Esophagus squamous epithelium (tissue), 5 donors: ENCODE measurements at places on chromosomes 12 and 14.
A peak's percentile ranks its signal among the peaks of the same experiment; 100 is the strongest.

DNA sequence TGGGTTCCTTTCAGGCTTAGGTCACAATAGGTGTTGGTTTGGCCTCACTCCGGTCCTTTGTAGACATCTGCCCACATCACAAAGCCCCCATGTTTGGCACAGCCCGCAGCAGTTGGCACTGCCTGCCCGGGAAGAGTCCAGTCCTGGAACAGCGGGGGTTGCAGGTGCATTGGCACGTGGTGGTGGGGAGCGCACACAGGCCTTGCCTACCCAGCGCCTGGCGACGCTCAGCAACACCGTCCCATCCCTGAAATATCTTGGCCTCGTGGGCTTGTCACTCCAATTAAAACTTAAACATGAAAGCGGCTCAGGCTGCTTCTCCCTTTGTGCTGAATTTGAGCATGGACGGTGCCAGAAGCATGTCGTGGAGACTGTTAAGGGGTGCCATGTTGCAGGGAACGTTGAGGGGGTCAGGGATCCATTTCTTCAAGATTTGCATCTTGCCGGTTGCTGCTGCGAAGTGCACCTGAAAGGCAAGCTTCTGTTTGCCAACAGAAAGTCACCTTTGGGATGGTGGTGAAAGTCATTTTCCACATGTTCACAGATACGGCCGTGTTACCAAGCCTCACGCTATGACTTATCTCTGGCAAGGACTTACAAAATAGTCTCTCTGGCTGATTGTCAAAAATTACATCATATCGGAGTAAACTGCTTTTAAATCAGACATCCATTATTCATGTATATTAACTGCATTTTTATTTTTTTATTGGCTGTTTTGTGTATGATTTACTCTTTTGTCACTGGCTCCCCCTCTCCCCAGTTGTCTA, 91.5 kb downstream of the FBXW8 start:
- H3K27me3 ChIP-seq, result no peaks in the 10 kb centered on the region
- no peak overlapping the region for H3K4me3 ChIP-seq
- no peak overlapping the region for H3K27ac ChIP-seq
- DNase-seq, result no peak
- peaks cover 59% of the 10 kb centered on the region for H3K36me3 ChIP-seq

DNA sequence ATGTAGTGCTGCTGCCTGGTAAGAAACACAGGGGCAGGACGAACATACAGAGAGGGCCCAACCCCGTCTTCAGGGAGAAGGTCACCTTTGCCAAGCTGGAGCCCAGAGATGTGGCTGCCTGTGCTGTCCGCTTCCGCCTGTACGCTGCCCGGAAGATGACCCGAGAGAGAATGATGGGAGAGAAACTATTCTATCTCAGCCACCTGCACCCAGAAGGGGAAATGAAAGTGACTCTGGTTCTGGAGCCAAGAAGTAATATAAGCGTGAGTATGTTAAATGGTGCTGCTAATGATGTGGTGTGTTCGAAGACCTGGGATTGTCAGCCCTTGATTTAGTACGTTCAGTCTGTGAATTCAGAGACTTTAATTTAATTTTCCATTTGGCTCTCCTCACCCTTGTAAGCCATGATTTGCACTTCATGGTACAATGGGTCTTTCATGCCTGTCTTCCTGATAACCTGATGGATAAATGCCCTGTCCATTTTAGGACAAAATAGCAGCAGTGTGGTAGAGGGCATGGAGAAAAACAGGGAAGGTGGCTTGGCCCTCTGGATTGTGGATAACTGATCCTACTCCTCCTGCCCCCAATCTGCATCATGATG, 318.9 kb downstream of the SNAPC1 start:
- no peaks in the 10 kb centered on the region for H3K27me3 ChIP-seq
- no peak overlapping the region for H3K27ac ChIP-seq
- no peaks in the 10 kb centered on the region for H3K4me1 ChIP-seq
- H3K36me3 ChIP-seq, result no peaks in the 10 kb centered on the region
- H3K4me3 ChIP-seq, result no peak overlapping the region

- peaks cover 11% of the 10 kb centered on the region for H3K27me3 ChIP-seq
- H3K27ac ChIP-seq, result no peak overlapping the region
- H3K36me3 ChIP-seq, result no peaks in the 10 kb centered on the region
- no peak for DNase-seq
These were observed 325.0 kb upstream of the TBX3 start for GRCh38 chr12:115008929-115009328.

GRCh38 chr12:72832024-72832423, 559.9 kb downstream of the TRHDE start:
- DNase-seq, result no peak
- no peak overlapping the region for H3K27ac ChIP-seq
- no peaks in the 10 kb centered on the region for H3K4me1 ChIP-seq
- H3K4me3 ChIP-seq, result no peak overlapping the region
- H3K36me3 ChIP-seq, result no peaks in the 10 kb centered on the region

GRCh38 chr12:132602572-132603239, 7.7 kb downstream of the LRCOL1 start:
- no peak for DNase-seq
- peak overlapping the region; percentile 42 for H3K4me3 ChIP-seq
- H3K27ac ChIP-seq, result peak overlapping the region; percentile 82

GRCh38 chr12:107467716-107468115, 217.9 kb upstream of the PWP1 start:
- DNase-seq, result no peak
- no peaks in the 10 kb centered on the region for H3K27me3 ChIP-seq
- no peak overlapping the region for H3K27ac ChIP-seq

GRCh38 chr12:6178981-6179761, 21.0 kb upstream of the CD9 start:
- H3K36me3 ChIP-seq, result no peaks in the 10 kb centered on the region
- H3K27ac ChIP-seq, result peak overlapping the region; percentile 90
- H3K4me1 ChIP-seq, result peaks cover 49% of the 10 kb centered on the region

- H3K27ac ChIP-seq, result no peak overlapping the region
- no peaks in the 10 kb centered on the region for H3K27me3 ChIP-seq
- no peak for DNase-seq
These were observed 92.8 kb upstream of the TMCC3 start for GRCh38 chr12:94743174-94743573.

GRCh38 chr12:44159862-44160261, 324.0 kb downstream of the TMEM117 start:
- H3K27ac ChIP-seq, result no peak overlapping the region
- H3K36me3 ChIP-seq, result no peaks in the 10 kb centered on the region
- H3K4me3 ChIP-seq, result no peak overlapping the region
- H3K27me3 ChIP-seq, result no peaks in the 10 kb centered on the region
- no peak for DNase-seq

DNA sequence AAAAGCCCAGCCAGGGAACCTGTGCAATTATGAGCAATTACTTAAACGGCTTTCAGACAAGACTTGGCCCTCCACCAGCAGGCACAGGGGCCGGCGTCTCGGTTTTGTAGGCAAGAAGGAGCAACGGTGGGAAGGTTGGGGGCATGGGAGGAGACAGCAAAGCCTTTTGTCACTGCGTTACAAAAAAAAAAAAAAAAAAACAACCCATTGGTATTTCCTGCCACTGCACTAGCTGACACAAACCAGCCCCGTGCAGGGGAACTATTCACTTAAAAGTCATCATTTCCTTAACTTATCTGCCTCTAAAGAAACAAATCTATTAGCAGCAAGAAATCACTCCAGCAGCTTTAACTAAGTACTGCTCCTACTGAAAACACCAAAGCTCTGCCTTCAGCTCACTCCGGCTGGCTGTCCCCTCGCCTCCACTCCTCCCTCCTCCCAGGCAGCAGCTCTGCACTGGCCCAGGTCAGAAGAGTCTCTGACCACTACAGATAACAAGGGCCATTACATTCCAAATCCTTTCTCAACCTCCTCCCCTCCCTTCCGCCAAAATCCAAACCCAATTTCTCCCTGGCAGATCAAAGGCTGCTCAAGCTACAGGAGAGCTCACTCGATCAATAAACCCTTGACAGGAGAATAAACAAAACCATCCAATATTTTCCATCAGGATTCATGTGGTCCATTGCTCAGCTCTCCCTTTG, 105.2 kb upstream of the CDKN3 start:
- H3K36me3 ChIP-seq, result no peaks in the 10 kb centered on the region
- no peak overlapping the region for H3K4me3 ChIP-seq
- H3K4me1 ChIP-seq, result no peaks in the 10 kb centered on the region
- H3K27ac ChIP-seq, result no peak overlapping the region
- H3K27me3 ChIP-seq, result no peaks in the 10 kb centered on the region

GRCh38 chr12:29638528-29638927, 141.0 kb upstream of the OVCH1 start:
- no peak overlapping the region for H3K4me3 ChIP-seq
- no peak for DNase-seq
- H3K4me1 ChIP-seq, result peaks cover 11% of the 10 kb centered on the region
- H3K27me3 ChIP-seq, result no peaks in the 10 kb centered on the region
- no peaks in the 10 kb centered on the region for H3K36me3 ChIP-seq

DNA sequence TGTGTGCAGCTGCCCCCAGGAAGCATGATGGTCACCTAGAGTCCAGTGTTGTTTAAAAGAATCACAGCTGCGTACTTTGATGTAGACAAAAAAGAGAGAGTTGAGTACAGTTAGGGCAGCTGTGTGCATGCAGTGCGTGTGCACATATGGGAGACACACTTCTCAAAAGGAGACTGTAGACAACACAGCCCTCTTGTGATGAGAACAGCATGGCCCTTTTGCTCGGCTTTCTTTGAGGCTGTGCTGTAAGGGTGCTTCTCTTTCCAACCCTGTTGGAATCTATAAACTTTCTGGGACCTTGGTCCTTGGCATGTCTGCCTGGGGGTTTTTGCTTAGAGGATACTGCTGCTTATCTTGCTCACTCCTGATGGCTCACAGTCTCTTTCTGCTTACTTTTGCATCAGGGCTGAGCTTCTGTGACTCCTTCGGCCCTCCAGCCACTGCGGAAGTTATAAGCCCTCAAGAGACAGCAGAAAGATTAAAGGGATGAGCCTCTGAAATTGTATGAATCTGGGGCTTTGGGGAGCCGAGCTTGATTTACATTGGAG, 102.9 kb downstream of the DYRK2 start:
- no peak for DNase-seq
- no peaks in the 10 kb centered on the region for H3K4me1 ChIP-seq
- no peak overlapping the region for H3K4me3 ChIP-seq
- no peak overlapping the region for H3K27ac ChIP-seq

- H3K4me1 ChIP-seq, result no peaks in the 10 kb centered on the region
- no peaks in the 10 kb centered on the region for H3K27me3 ChIP-seq
- H3K36me3 ChIP-seq, result peaks cover 4% of the 10 kb centered on the region
- H3K4me3 ChIP-seq, result no peak overlapping the region
These were observed 37.1 kb downstream of the CHGA start for GRCh38 chr14:92959761-92960680.

DNA sequence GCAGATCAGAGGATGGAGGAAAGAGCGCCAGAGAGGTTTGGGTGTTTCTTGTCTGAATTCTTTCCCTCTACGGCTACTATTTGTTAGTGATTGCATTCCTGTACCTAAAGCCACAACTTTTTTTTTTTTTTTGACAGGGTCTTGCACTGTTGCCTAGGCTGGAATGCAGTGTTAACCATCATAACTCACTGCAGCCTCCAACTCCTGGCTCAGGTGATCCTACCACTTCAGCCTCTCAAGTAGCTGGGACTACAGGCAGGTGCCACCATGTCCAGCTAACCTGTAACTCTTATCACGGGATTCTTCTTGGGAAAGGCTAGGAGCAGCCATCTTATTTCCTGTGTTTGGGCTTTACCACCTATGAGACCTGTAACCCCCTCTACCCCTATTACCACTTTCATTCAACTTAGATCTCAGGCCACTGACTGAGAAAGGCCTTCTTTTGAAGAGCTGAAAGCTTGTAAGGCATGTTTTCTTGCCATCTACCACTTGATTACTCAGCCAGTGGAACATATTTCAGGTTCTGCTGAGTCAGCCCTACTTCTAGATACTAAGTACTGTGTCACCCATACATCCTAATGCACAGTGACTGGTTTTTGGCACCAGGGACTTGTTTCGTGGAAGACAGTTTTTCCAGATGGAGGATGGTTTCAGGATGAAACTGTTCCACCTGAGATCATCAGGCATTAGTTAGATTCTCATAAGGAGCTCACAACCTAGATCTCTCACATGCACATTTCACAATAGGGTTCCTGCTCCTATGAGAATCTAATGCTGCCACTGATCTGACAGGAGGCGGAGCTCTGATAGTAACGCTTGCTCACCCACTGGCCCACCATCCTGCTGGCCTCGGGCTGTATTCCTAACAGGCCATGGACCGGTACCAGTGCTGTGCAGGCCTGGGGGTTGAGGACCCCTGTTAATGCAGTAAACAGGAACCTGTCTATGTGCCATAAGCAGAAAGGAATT, 6.9 kb downstream of the VEZT start:
- peaks cover 14% of the 10 kb centered on the region for H3K4me1 ChIP-seq
- no peak overlapping the region for H3K4me3 ChIP-seq
- H3K27me3 ChIP-seq, result no peaks in the 10 kb centered on the region

- no peaks in the 10 kb centered on the region for H3K27me3 ChIP-seq
- no peak for DNase-seq
- H3K4me3 ChIP-seq, result no peak overlapping the region
- no peaks in the 10 kb centered on the region for H3K36me3 ChIP-seq
These were observed 216.7 kb downstream of the MED13L start for GRCh38 chr12:116060764-116061163.

- no peaks in the 10 kb centered on the region for H3K27me3 ChIP-seq
- no peak overlapping the region for H3K27ac ChIP-seq
- no peak overlapping the region for H3K4me3 ChIP-seq
- DNase-seq, result no peak
- H3K4me1 ChIP-seq, result no peaks in the 10 kb centered on the region
These were observed 173.8 kb upstream of the CNOT2 start for GRCh38 chr12:70069221-70070105.

GRCh38 chr12:56338308-56339157, at the start of gene IL23A:
TSS of gene IL23A (plus strand) at chr12:56338884. CDS start at chr12:56339045, 161 bp downstream.
- no peak within 1 kb of the TSS for H3K4me3 ChIP-seq
- H3K27ac ChIP-seq, result peak within 1 kb of the TSS; percentile 49
- H3K4me1 ChIP-seq, result peaks cover 9% of the 10 kb centered on the region
- no peaks in the 10 kb centered on the region for H3K27me3 ChIP-seq
- H3K36me3 ChIP-seq, result peaks cover 9% of the 10 kb centered on the region

GRCh38 chr12:108009442-108010070, 119.5 kb upstream of the WSCD2 start:
- no peak for DNase-seq
- H3K4me1 ChIP-seq, result no peaks in the 10 kb centered on the region
- no peaks in the 10 kb centered on the region for H3K36me3 ChIP-seq

DNA sequence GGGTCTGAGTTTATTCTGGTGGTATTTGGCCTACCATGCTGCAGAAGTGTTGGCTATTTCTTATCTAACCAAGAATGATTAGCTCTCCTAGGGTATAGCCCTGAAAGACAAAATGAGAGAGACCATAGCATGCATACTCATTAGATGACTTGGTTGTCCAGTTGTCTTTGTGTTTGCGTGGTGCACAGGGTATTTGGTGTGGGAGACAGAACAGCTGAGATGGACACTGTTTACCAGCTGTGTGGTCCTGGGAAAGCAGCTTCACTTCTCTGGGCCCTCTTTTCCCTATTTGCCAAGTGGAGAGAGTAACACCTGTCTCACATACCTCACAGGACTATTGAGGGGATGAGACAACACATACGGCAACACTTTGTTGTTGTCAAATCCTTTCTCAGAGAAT, 95.6 kb downstream of the SLC8A3 start:
- no peak for DNase-seq
- no peaks in the 10 kb centered on the region for H3K4me1 ChIP-seq
- H3K27ac ChIP-seq, result no peak overlapping the region
- no peaks in the 10 kb centered on the region for H3K36me3 ChIP-seq

GRCh38 chr12:109736552-109737108, 23.0 kb downstream of the FAM222A start:
- H3K27ac ChIP-seq, result no peak overlapping the region
- H3K4me3 ChIP-seq, result no peak overlapping the region
- no peaks in the 10 kb centered on the region for H3K4me1 ChIP-seq
- no peaks in the 10 kb centered on the region for H3K36me3 ChIP-seq
- no peaks in the 10 kb centered on the region for H3K27me3 ChIP-seq
